ENCODE measurements at places on chromosomes 4 and X.
A peak's percentile ranks its signal among the peaks of the same experiment; 100 is the strongest.

DNA sequence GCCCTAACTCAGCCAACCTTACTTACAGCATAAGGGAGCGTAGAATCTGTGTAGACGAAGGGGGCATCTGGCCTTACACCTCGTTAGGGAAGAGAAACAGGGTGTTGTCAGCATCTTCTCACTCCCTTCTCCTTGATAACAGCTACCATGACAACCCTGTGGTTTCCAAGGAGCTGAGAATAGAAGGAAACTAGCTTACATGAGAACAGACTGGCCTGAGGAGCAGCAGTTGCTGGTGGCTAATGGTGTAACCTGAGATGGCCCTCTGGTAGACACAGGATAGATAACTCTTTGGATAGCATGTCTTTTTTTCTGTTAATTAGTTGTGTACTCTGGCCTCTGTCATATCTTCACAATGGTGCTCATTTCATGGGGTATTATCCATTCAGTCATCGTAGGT is 14.6 kb downstream of the PLP1 start:
- DNase-seq = no peak

- no peak for DNase-seq
Observed at GRCh38 chr4:16169490-16169889, 56.8 kb downstream of the TAPT1 start.

DNA sequence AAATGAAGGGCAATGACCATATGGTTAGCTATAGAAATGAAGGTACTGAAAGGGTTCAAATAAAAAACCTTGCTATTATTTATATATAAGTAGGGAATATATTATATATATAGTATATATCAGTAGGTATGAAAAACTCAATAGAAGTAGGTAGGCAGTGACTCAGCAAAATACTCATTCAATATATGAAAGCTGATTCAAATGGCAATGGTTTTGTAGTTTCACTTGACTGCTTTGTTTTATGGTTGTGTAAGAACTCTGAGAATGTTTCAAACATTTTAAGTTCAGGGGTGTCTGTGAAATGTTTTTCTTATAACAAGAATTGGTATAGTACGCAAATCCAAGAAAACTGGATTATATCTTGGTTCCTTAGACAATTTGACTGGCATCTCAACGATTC is 4.1 kb downstream of the ZNF280C start:
- no peak for DNase-seq

DNA sequence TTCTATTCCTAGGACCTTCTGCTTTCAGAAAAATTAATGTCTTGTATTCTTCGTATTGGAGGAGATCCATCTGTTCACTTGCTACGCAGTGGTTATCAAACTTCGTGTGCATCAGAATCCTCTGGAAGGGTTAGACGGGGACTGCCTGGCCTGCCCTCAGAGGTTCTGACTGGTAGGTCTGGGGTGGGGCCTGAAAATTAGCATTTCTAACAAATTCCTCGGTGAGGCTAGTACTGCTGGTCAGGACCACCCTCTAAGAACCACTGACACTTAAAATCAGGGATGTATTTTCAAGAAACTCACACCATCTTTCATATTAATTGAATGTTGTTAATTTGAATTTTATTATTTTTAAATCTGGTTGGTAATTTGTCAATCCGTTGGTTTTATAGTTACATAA is 63.0 kb downstream of the MAPK10 start:
- no peak for DNase-seq

GRCh38 chrX:152138388-152138784 is at the start of gene MAGEA10:
Gene MAGEA10, minus strand, starts transcription at chrX:152138577. Its CDS starts 2,957 bp downstream, at chrX:152135620.
- no peak for DNase-seq

DNA sequence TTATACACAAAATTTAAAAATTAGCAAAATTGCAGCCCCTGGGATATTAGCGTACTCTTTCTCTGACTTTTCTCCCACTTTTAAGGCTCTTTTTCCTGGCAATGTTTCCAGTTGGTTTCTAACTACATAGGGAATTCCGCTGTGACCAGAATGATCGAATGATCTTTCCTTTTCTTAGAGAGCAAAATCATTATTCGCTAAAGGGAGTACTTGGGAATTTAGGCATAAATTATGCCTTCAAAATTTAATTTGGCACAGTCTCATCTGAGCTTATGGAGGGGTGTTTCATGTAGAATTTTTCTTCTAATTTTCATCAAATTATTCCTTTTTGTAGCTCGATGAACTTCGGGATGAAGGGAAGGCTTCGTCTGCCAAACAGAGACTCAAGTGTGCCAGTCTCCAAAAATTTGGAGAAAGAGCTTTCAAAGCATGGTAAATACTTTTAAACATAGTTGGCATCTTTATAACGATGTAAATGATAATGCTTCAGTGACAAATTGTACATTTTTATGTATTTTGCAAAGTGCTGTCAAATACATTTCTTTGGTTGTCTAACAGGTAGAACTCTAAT is 6.0 kb downstream of the ALB start:
- DNase-seq = no peak

DNA sequence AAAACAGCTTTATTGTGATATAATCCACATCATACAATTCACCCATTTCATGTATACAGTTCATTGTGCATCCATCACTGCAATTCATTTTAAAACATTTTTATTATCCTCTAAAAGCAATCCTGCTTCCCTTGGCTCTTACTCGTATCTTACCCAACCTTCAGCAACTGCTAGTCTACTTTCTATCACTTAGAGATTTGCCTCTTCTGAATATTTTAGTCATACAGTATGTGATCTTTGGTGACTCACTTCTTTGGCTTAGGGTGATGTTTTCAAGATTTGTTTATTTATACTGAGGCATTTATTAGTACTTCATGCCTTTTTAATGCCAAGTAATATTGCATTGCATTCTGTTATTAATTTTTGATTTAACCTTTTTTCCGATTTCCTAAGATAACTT is 15.0 kb upstream of the MSMO1 start:
- no peak for DNase-seq

DNA sequence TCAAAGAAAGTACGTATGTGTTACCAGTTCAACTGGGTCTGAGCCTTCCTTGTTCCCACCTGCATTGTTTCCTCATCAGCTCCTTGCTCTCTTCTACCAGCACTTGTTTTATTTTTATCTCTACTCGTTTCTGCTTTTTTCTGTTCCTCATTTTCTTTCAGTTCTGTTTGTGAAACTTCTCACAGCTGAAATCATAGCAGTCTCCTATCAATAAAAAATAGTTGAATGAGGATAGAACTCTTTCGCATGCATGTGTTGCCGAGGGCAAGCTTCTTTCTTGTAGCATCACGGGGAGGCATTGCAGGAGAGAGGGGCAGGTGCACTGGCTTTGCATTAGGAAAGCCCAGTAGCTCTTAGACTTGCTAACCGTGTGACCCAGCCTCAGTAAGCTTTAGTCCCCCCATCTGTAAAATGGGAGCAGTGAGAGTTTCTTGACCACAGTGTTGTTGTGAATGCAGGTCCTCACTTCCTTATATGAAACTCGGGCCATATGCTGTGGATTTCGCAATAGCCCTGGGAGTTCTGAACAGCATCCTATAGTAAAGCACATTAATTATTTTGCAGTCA is 24.7 kb downstream of the OFD1 start:
- DNase-seq = no peak

DNA sequence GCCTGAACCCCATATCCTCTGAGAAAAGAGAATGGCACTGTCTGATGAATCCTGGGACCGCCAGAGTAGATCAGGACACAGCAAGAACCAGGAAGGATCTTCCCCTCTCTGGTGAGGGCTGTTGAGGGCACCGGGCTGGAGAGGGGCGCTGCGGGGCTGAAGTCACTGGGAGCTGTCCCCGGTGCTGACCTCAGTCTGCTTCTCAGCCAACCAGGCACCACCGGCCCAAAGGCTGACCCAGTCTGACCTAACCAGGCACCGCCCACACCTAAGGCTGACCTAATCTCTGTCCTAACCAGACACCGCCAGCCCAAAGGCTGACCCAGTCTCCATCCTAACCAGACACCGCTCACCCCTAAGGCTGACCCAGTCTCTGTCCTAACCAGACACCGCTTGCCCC is 82.8 kb downstream of the CPZ start:
- DNase-seq = no peak

GRCh38 chrX:63656871-63657580 is 128.0 kb downstream of the ARHGEF9 start:
- no peak for DNase-seq

DNA sequence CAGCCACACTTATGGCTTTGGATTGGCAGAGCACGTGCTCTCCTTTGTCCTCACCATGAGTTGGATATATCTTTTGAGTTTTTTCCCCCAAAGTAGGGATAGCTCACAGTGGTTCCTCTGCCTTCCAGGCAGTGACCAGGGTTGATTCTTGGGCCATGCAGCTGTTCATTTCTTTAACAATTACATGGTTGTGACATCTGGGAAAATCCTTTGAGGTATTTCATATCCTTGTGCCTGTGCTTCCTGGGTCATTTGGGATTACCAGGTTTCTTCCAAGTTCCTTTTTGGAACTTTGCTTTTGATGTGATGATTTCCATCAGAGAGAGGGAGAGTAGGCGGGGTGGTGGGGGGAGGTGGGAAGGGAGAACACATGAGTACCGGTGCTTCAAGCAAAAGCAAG is 15.6 kb downstream of the BCORL1 start:
- DNase-seq = no peak

DNA sequence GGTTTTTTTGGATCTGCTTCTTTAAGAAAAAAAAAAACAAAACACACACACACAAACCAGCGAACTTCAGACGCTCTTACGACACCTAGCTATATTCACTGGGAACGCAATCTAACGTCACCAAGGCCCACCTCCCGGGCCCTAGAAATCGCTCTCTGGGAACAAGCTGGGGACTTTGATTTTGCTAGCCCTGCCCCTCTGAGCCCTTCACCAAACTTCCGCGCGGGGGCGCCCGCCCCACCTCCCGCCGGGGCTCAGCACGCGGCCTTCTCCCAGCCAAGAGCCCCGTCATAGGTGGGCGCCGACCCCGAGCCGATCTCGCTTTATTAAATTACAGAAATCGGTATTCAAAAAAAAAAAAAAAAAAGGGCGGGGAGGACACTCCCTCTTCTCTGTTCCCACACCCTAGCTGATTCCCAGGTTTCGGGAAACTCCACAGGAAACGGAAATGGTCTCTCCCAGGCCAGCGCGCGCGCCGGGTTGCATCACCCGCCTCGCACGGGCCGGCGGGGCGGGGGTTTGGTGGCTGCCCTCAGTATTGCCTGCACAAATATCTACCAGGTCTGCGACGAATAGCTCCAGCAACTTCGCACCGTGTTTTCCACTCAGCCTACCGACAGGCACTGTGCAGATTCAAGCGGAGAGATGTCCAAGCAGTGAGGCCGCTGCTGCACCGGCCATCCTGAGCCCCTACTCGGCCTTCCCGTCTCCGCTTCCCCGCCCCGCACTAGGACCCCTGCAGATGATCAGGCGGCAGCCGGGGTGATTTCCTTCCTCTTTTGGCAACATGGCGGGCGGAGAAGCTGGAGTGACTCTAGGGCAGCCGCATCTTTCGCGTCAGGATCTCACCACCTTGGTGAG is at the start of gene EIF2S3:
TSS of gene EIF2S3 (plus strand) at position 775 of the 861 bp plus-strand sequence. CDS start at position 788, 13 bp downstream.
- peak; percentile 94 for DNase-seq

GRCh38 chr4:1405254-1405635 is 997 bp downstream of the NKX1-1 start:
- no peak for DNase-seq

DNA sequence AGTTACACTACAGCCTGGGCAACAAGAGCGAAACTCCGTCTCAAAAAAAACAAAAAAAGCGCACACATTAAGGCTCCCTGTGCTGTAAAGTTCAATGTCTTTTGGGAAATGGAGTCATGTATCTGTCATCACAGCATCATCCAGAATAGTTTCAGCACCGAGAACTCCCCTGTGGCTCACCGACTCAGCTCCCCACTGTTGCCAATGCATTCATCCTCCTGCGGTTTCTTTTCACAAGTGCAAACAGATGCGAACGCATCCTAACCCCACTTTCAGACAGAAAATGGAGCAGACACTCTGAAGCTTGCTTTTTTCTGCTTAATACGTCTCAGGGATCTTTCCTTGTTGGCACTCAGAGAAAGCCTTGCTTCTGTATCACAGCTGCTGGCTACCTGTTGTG is 13.8 kb upstream of the SH3TC1 start:
- no peak for DNase-seq

- no peak for DNase-seq
Observed at GRCh38 chr4:109811707-109812106, 3.9 kb upstream of the GAR1 start.

DNA sequence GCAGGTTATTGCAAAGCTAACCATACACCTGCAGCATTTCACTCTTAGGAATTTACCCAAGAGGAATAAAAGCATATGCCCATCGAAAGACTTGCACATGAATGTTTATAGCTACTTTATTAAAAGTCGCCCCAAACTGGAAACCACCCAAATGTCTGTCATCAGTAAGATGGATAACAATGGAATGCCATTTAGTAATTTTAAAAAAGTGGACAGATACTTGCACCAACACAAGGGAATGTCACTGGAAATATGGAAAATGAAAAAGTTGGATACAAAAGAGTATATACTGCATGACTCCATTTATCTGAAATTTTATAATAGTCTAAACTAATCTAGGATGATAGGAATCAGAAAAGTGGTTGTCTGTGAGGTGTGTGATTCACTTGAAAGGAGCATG is 12.9 kb downstream of the GK start:
- DNase-seq = no peak

GRCh38 chrX:47573341-47574075 is 8.7 kb upstream of the TIMP1 start:
- DNase-seq = no peak

DNA sequence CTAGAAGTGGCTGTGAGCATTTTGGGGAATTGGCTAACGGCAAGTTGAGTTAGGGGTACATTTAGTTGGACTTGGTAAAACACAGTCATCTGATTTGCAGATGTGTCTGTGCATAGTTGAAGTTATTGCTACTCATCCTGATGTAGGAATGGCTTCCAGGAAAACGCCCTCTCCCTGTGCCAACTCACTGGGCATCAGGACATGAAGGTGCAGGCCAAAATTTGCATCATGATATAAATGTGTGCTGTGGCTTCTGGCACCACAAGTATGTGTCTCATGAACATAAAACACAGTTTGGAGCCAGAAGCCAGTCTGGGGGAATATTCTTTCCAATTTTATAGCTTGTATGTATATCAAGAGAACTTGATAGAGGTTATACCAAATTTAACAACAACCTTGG is 54.2 kb upstream of the CBR4 start:
- DNase-seq = no peak

GRCh38 chr4:89539374-89539773 is 231.8 kb upstream of the GPRIN3 start:
- no peak for DNase-seq

GRCh38 chr4:139802931-139803330 is 137.3 kb downstream of the MGST2 start:
- no peak for DNase-seq

- no peak for DNase-seq
Observed at GRCh38 chr4:61950625-61951024, 750.5 kb downstream of the ADGRL3 start.

- DNase-seq = no peak
Observed at GRCh38 chr4:15373363-15373762, 54.5 kb upstream of the C1QTNF7 start.

GRCh38 chr4:90597927-90598326 is 470.7 kb downstream of the CCSER1 start:
- DNase-seq = no peak

DNA sequence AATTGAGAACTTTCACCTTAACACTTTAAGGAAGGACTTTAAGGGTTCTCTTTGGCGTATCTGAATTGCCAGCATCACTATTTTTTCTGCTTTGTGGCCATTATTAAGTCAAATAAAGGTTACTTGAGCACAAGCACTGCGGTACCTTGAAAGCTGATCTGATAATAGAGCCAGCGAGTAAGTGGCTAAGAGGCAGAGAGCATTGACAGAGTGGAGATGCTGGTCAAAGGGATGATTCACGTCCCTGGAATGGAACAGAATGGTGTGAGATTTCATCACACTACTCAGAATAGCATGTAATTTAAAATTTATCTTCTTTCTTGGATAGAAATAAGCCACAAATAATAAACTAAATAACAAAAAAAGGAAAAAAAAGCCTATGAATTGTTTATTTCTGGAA is 57.1 kb upstream of the NPFFR2 start:
- no peak for DNase-seq

All from CD4-positive, alpha-beta memory T cell (primary cell).